ENCODE measurements at places on chromosomes 6 and 20.

DNA sequence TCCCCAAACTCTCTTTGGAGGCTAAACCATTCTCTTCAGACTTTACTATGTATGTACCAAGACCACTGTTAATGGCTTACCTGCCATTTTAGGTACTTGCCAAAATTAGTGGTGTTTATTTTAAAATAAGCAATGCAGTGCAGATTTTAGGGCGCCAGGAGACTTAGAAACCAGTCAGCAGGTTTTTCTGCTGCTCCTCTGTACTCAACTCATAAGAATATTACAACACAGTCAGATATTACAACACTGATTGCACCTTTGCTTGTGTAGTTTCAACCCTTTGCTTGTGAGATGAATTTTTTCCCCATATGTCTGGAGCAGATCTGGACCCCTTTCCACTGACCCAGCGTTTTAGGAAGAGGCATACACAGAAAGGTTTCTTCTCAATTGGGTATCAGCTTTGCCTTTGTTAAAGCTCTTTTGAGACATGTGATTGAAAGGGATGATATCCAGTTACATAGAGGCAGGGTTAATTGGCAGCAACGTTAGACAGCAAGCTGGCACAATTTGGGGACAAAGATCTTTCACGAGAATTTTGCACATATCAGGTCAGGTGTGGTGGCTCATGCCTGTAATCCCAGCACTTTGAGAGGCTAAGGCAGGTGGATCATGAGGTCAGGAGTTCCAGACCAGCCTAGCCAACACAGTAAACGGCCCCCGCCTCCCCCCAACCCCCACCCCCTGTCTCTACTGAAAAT lies 6.2 kb downstream of the TTPAL start:
- no peak overlapping the region for H3K4me3 ChIP-seq
- H3K4me1 ChIP-seq = no peaks in the 10 kb centered on the region
- H3K36me3 ChIP-seq = peaks cover 1% of the 10 kb centered on the region
- DNase-seq = no peak
- no peak overlapping the region for H3K27ac ChIP-seq
- no peaks in the 10 kb centered on the region for H3K27me3 ChIP-seq

- H3K4me1 ChIP-seq = peaks cover 6% of the 10 kb centered on the region
- H3K36me3 ChIP-seq = no peaks in the 10 kb centered on the region
- peak overlapping the region; percentile 71 for H3K4me3 ChIP-seq
- DNase-seq = peak; percentile 16
- H3K27ac ChIP-seq = peak overlapping the region; percentile 27
Measured at GRCh38 chr6:37820718-37821079, 1.2 kb downstream of the ZFAND3 start.

DNA sequence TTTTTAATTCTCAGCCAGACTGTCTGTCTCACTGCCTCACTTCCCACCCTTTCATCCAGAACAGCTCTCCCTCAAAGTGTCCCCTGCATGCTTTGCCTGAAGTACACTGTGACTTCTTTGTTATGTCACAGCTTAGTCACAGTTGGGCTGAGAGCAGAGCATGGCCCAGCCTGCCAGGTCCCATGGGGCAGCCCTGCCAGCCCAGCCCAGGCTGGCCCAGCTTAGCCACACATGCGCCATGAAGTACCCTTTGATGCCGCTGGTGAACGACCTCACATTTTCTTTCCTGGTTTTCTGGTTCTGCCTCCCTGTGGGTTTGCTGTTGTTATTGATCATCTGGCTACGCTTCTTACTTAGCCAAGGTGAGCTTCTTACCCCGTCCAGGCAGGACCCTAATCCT lies at the start of gene ADIG:
Gene ADIG (plus strand): TSS at position 185 of the 400 bp plus-strand sequence. CDS start 54 bp downstream, at position 239.
- H3K4me1 ChIP-seq = peaks cover 4% of the 10 kb centered on the region
- DNase-seq = no peak
- H3K27ac ChIP-seq = no peak within 1 kb of the TSS
- no peak within 1 kb of the TSS for H3K4me3 ChIP-seq
- H3K36me3 ChIP-seq = no peaks in the 10 kb centered on the region

DNA sequence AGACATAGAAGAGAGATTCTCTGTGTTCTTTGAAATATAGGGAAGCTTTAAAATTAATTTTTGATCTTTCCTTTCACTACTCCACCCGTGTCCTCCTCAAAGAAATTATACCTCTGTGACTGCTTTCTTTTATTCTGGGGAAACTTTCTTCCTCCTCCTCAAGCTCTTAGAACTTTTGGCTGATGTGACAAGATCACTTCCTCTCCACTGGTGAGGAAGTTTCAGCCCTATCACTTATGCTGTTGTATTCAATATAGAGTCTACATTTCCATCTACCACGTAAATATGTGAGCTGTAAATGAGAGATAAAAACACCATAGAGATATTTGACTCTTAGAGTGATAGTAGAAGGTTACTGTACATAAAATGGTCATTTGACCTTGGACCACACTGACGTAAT lies 141.9 kb upstream of the SASH1 start:
- H3K36me3 ChIP-seq = no peaks in the 10 kb centered on the region
- no peaks in the 10 kb centered on the region for H3K27me3 ChIP-seq

- H3K27ac ChIP-seq = no peak overlapping the region
- no peaks in the 10 kb centered on the region for H3K4me1 ChIP-seq
- no peaks in the 10 kb centered on the region for H3K27me3 ChIP-seq
- no peak overlapping the region for H3K4me3 ChIP-seq
- H3K36me3 ChIP-seq = no peaks in the 10 kb centered on the region
Measured at GRCh38 chr6:53189554-53189953, 40.9 kb upstream of the GCM1 start.

DNA sequence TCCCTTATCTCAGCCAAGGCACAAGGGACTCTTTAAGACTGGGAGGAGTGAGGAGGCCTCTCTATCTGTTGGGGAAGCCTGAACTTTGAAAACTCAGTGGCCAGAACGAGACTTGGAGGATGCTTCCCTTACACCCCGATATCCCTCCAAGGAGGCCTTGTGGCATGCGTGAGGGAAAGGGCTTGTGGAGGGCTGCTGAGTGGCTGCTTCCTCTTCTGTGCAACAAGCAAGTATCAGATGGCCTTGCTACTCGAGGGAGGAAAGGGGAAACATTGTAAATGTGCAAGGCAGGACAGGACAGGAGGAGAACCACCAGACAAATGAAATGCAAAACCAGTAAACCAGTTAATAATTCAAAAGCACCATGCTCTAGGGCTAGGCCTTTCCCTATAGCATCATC lies 306.5 kb upstream of the MAP3K7 start:
- DNase-seq = no peak
- H3K27ac ChIP-seq = no peak overlapping the region
- no peaks in the 10 kb centered on the region for H3K27me3 ChIP-seq
- no peak overlapping the region for H3K4me3 ChIP-seq

- H3K4me3 ChIP-seq = no peak overlapping the region
- no peaks in the 10 kb centered on the region for H3K4me1 ChIP-seq
- no peaks in the 10 kb centered on the region for H3K27me3 ChIP-seq
- no peak overlapping the region for H3K27ac ChIP-seq
Measured at GRCh38 chr20:53104884-53105283, 132.7 kb downstream of the TSHZ2 start.

DNA sequence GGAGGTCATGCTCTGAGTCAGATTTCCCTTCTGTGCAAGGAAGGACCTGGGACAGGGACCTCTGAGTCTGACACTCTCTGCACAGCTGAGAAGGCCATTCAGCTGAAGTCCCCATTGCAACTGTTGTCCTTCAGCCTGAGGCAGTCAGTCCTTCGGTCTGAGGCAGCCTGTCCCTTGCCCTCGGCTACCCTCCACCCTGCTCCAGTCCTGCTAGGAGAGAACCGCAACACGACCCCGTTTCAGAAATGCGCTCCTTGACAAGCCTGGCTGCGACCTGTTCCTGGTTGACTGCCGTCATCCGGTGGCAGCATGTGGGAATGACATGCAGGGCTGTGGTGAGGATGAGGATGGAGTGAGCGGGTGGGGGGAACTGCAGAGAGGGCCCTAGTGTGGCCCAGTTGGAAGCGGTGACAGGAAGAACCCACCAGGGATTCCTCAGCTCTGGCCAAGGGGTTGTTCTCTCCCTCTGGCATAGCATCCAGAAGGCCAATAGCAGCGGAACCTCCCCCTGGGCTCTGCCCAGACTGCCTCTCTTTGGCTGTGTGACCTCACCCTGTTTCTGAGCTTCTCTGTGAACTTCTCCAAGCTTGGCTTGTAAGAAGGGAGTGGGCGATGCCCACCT lies 40.3 kb upstream of the ANGPT4 start:
- H3K4me1 ChIP-seq = peaks cover 6% of the 10 kb centered on the region
- no peaks in the 10 kb centered on the region for H3K27me3 ChIP-seq

- no peak overlapping the region for H3K27ac ChIP-seq
- no peaks in the 10 kb centered on the region for H3K36me3 ChIP-seq
- no peak for DNase-seq
- H3K4me1 ChIP-seq = no peaks in the 10 kb centered on the region
- no peaks in the 10 kb centered on the region for H3K27me3 ChIP-seq
- H3K4me3 ChIP-seq = no peak overlapping the region
Measured at GRCh38 chr6:99165838-99166237, 183.6 kb downstream of the FAXC start.

- no peaks in the 10 kb centered on the region for H3K36me3 ChIP-seq
- no peak for DNase-seq
- H3K27me3 ChIP-seq = no peaks in the 10 kb centered on the region
- H3K4me3 ChIP-seq = no peak overlapping the region
Measured at GRCh38 chr6:2792330-2793110, 27.3 kb downstream of the WRNIP1 start.

GRCh38 chr6:30645989-30646388 lies 944 bp upstream of the C6orf136 start:
- no peak overlapping the region for H3K27ac ChIP-seq
- H3K4me3 ChIP-seq = no peak overlapping the region
- H3K4me1 ChIP-seq = peaks cover 2% of the 10 kb centered on the region

GRCh38 chr6:62039605-62040004 lies 246.4 kb downstream of the KHDRBS2 start:
- no peak overlapping the region for H3K27ac ChIP-seq
- no peaks in the 10 kb centered on the region for H3K4me1 ChIP-seq
- no peak overlapping the region for H3K4me3 ChIP-seq
- no peaks in the 10 kb centered on the region for H3K27me3 ChIP-seq
- DNase-seq = no peak

- no peaks in the 10 kb centered on the region for H3K36me3 ChIP-seq
- H3K27ac ChIP-seq = no peak overlapping the region
- H3K27me3 ChIP-seq = no peaks in the 10 kb centered on the region
- no peak for DNase-seq
- no peak overlapping the region for H3K4me3 ChIP-seq
- no peaks in the 10 kb centered on the region for H3K4me1 ChIP-seq
Measured at GRCh38 chr6:81826784-81827183, 74.3 kb upstream of the TENT5A start.

- H3K36me3 ChIP-seq = no peaks in the 10 kb centered on the region
- H3K4me3 ChIP-seq = no peak overlapping the region
- no peaks in the 10 kb centered on the region for H3K27me3 ChIP-seq
- no peak overlapping the region for H3K27ac ChIP-seq
Measured at GRCh38 chr20:58287638-58288037, 21.9 kb upstream of the RAB22A start.

GRCh38 chr20:45436732-45437485 lies 21.0 kb downstream of the PIGT start:
- peaks cover 12% of the 10 kb centered on the region for H3K4me1 ChIP-seq
- no peaks in the 10 kb centered on the region for H3K36me3 ChIP-seq
- peak overlapping the region; percentile 14 for H3K4me3 ChIP-seq
- no peaks in the 10 kb centered on the region for H3K27me3 ChIP-seq

GRCh38 chr6:148789948-148790347 lies 43.1 kb downstream of the UST start:
- H3K36me3 ChIP-seq = no peaks in the 10 kb centered on the region
- H3K4me3 ChIP-seq = no peak overlapping the region
- no peaks in the 10 kb centered on the region for H3K27me3 ChIP-seq
- DNase-seq = no peak

DNA sequence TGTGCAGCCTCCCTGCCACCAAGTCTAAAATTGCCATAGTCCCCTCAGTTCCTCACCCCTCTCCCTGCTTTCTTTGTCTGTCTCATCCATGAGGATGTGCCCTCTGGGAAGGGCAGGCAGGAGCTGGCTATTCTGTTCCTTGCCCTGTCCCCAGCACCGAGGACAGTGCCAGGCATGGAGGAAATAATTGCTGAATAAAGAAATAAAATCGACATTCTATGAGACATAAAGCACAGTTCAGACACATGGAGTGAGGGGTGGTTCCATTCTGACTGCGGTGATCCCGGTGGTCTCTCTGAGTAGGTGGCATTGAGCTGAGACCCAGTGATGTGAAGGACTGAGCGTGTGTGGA lies 23.5 kb upstream of the NOL4L start:
- no peak overlapping the region for H3K27ac ChIP-seq
- H3K4me1 ChIP-seq = no peaks in the 10 kb centered on the region
- H3K27me3 ChIP-seq = no peaks in the 10 kb centered on the region

GRCh38 chr20:8401556-8401955 lies 269.5 kb downstream of the PLCB1 start:
- H3K4me3 ChIP-seq = no peak overlapping the region
- H3K27me3 ChIP-seq = no peaks in the 10 kb centered on the region
- H3K27ac ChIP-seq = no peak overlapping the region
- no peaks in the 10 kb centered on the region for H3K4me1 ChIP-seq

DNA sequence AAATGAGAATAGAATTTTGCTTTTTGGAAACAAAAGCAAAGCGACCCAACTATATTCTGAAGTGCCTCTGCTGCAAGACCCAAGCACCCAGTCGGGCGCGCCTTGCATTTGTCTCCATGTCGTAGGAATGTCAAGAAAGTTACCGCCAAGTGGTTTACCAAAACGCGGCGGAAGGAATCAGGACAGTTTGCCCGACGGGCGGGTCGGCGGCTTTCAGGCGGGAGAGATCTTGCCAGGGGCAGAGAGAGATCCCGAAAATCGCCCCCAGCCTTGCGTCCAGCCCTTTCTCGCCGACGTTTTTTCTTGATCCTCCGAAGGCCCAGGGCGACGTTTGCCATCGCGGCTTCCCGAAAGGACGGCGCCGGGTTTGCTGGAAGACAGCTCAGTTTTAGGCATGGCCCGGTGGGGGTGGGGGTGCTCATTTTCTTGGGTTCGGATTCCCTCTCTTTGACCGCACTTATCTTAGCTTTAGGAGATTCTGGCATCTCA lies 4.0 kb upstream of the LIN28B start:
- peak; percentile 95 for DNase-seq
- H3K4me3 ChIP-seq = no peak overlapping the region
- H3K4me1 ChIP-seq = no peaks in the 10 kb centered on the region
- H3K27ac ChIP-seq = peak overlapping the region; percentile 96
- no peaks in the 10 kb centered on the region for H3K27me3 ChIP-seq
- H3K36me3 ChIP-seq = no peaks in the 10 kb centered on the region

DNA sequence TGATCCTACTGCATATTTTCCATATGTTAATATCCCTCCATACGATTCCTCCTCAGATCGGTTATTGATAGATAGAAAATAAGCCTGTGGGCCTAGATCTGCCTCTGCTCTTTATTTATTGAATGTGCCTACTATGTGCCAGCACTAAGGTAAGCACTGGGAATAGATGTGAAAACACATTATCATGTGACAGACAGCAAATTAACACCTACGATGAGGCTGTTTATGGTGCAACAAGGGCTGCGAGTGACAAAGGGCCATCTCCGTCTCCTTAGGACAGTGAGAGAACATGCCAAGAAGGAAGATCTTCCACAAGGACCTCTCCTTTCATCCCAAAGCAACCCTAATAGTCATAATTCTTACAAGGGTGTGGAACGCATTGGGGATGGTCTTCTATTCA lies 90.5 kb downstream of the MYB start:
- no peaks in the 10 kb centered on the region for H3K36me3 ChIP-seq
- H3K4me1 ChIP-seq = peaks cover 11% of the 10 kb centered on the region
- H3K27ac ChIP-seq = no peak overlapping the region

GRCh38 chr6:21478883-21479539 lies 114.5 kb upstream of the SOX4 start:
- no peak overlapping the region for H3K27ac ChIP-seq
- DNase-seq = no peak
- H3K36me3 ChIP-seq = no peaks in the 10 kb centered on the region
- H3K4me1 ChIP-seq = no peaks in the 10 kb centered on the region

- peaks cover 16% of the 10 kb centered on the region for H3K4me1 ChIP-seq
- peak; percentile 72 for DNase-seq
- no peaks in the 10 kb centered on the region for H3K27me3 ChIP-seq
- peak overlapping the region; percentile 4 for H3K27ac ChIP-seq
- no peak overlapping the region for H3K4me3 ChIP-seq
Measured at GRCh38 chr6:14784596-14785492, 461.0 kb upstream of the JARID2 start.
